ENCODE measurements at places on chromosomes 1 and 21. TPM values are rescaled to one million over a fixed set of nuclear protein-coding genes. Genes with fewer than 3 reads are reported as not detected.

DNA sequence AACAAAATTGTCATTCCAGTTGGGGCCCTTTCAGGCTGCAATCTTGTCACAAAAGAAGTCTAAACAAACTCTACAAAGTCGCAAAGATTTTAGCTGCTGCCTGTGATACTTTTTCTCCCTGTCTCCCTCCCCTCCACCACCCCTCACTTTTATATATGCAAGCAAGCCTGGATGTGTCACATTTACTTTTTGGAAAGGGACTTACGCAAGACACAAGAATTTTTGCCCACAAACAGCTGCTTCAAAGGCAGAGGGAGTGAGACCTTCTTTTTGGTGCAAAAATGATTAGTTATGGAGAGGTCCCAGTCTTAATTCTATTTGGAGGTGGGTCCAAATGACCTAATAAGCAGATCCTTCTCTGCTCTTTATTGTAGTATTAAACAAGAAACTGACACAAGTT, 22.9 kb upstream of the RALGPS2 start:
- H3K4me1 ChIP-seq, result no peaks in the 10 kb centered on the region
- H3K27ac ChIP-seq, result no peak overlapping the region
- no peak for DNase-seq
- H3K36me3 ChIP-seq, result no peaks in the 10 kb centered on the region

- H3K27me3 ChIP-seq, result no peaks in the 10 kb centered on the region
- peaks cover 14% of the 10 kb centered on the region for H3K4me1 ChIP-seq
- DNase-seq, result no peak
- no peak overlapping the region for H3K4me3 ChIP-seq
- H3K27ac ChIP-seq, result peak overlapping the region; percentile 13
These were observed 10.5 kb upstream of the TNFRSF25 start for GRCh38 chr1:6476483-6476882.

DNA sequence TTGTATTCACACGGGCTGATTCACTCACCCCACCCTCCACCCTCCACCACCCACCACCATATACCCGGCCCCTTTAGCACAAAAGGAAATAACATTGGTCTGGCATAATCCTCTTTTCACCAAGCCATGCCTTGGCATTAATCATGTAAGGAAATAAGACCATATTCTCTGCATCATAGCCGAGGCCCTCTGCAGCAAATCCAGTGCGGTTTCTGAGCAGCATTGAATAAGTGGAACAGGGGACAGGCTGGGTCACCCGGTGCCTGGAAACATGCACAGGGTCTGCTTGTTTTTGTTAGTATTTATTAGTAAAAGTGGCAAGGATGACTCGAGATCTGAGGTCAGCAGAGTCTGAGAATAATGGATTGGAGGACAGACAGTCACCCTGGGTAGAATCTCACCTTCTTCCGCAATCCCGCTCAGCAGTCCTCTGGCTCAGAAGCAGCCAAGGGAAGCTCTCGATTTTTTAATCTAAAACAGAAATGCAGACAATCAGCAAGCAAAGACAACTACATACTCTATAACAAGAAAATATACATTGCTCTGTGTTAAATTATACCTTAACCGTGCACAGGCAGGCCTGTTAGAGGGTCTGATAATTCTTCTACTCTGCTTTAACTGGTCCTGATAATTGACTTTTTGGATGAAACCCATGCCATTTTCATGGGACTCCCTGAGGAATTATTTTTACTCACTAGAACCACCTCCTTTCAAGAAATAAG, 52.4 kb upstream of the CDC42BPA start:
- H3K27me3 ChIP-seq, result no peaks in the 10 kb centered on the region
- H3K36me3 ChIP-seq, result no peaks in the 10 kb centered on the region
- no peak overlapping the region for H3K4me3 ChIP-seq

DNA sequence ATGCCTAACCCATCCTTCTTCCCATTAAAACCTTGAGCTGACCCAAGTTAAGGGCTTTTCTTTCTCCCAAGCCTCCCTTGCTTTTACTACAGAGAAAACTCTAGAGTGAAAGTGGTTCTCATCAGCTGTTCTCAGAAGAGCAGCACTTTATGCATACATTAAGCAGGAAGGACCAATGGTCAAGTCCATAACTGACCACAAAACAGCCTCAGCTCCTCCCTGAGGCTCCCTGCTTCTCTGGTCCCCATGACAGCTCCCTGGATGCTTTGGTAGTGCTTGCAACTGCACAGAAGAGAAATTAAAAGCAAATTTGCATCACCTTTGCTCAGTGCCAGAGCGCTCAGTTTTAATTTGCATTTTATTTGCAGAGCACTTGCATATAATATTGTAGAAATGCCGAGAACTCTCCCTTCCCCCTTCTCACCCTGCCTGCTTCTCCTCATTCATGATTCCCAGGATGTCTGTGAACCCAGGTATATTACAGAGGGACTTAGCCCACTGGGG, 56.1 kb downstream of the LMX1A start:
- H3K36me3 ChIP-seq, result no peaks in the 10 kb centered on the region
- no peaks in the 10 kb centered on the region for H3K27me3 ChIP-seq
- no peak for DNase-seq

ILDR2 gene
- total RNA-seq, result 0.04 TPM

BCAS2 gene
- total RNA-seq, result 28.8 TPM
